ENCODE measurements at places on chromosomes 6 and 20. TPM values are rescaled to one million over a fixed set of nuclear protein-coding genes. Genes with fewer than 3 reads are reported as not detected.

GRCh38 chr20:20593447-20594170 lies 118.8 kb downstream of the RALGAPA2 start:
- DNase-seq: peak; percentile 64

The TNFRSF21 gene
- total RNA-seq: 50.8 TPM

The TNNC2 gene
- total RNA-seq: 0.42 TPM

DNA sequence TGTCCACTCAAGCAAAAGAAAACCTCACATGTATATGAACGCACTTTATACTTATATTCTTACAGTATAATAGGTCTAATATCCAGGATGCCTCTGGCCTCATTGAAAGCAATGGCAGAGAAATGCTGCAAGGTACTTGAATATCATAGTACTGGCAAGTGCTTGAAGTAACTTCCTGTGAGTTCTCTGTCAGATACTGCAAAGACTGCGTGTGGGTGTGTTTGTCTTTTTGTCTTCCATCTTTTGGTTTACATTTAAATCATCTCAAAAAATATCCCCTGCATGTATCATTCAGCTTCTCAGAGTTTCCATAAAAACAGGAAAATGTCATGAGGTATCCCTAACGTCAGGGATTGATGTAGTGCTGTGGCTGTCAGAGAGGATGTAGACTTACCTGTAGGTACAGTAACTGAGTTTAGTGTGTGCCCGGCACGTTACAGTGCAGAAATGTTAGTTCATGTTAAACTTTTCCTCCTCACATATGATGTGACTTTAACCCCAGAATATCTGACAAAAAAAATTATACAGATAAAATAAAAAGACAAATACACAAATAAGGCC lies 184.3 kb downstream of the DST start:
- DNase-seq: no peak

GRCh38 chr6:583116-583515 lies 73.8 kb downstream of the HUS1B start:
- DNase-seq: no peak

DNA sequence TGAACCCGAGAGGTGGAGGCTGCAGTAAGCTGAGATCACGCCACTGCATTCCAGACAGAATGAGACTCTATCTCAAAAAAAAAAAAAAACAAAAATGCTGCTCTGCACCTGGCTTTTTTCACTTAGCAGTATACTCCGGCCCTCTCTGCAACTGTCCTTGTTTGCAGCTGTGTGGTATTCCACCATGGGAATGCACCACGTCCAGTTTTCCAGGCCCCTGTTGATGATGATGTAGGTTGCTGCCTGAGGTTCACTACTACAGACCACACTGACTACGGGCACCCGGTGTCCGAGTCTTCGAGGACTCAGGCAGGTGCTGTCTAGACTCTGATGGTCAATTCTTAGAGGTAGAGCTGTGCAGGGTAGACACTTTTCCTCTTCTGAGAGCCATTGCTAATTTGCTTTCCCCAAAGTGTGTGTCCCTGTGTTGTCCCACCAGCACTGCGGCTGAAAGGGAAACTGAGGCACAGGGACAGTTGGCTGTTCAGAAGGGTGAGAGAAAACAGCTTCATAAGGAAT lies 56.5 kb downstream of the UBE2V1 start:
- no peak for DNase-seq

DNA sequence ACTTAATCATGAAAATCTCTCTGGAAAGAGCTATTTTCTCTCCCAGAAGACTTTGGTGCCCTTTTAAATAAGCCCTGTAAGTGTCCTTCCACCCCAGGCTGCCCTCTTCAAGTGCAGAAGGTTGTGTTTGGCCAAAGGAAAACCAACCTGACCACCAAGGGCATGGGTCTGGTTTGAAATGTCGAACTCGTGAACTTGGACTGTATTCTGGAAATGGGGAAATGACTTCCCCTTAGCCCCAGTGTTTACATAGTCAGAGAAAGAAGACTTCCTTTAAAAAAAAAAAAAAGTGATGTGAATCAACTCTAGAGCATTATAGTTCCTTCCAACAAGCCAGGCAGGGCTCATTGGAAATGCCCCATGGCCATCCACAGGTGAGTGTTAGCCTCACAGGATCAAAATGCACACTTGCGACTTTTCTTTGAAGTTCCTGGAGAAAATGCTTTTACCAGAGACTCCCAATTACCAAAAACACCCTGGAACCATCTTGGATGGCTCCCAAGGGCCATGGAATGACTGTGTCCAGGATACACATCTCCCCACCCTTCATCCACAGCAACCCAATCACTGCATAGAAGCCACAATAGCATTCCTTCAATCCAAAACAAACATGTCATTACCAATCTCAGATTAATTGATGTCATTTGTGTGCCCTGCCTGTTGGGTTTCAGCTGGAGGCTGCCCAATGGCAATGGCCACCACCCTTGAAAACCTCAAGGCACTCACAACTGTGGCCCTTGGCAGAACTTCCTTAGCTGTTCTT lies 133.8 kb downstream of the CLIC5 start:
- DNase-seq: no peak

- DNase-seq: no peak
These were observed 11.8 kb downstream of the GNAS start for GRCh38 chr20:58864346-58864745.

DNA sequence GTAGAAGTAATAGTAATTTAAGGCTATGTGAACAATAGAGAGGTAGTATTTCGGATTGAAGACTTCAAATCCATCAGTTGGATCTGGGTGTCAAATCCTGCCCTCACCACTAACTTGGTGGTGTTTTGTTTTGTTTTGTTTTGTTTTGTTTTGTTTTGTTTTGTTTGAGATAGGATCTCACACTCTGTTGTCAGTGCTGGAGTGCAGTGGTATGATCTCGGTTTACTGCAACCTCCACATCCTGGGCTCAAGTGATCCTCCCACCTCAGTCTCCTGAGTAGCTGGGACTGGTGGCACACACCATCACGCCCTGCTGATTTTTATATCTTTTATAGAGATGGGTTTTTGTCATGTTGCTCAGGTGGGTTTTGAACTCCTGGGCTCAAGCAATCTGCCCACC lies 129.4 kb upstream of the ZNF217 start:
- DNase-seq: no peak

DNA sequence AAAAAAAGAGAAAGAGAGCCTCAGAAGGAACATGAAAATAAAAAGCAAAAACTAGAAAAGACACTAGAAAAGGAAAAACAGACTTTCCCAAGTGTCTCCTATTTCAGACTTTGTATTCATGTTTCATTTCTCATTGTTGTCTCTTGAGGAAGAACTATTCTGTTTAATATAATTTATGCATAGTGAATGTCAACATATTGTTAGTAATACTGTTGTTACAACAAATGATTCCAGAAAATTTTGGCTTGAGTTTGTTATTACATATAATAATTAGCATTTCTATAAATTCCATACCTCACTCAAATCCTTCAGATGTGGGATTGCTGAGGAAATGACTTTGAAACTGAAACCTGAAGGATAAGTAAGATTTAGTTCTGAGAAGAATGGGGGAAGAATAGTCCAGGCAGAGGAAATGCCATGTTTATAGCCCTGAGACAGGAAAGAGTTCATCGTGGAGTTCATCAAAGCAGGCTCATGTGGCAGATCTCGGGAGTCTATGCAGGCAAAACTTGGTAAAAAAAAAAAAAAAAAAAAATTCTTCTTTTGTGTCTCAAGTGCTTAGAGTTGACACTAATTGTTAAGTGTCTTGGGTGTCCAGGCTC lies 53.1 kb upstream of the EIF2S2 start:
- no peak for DNase-seq

DNA sequence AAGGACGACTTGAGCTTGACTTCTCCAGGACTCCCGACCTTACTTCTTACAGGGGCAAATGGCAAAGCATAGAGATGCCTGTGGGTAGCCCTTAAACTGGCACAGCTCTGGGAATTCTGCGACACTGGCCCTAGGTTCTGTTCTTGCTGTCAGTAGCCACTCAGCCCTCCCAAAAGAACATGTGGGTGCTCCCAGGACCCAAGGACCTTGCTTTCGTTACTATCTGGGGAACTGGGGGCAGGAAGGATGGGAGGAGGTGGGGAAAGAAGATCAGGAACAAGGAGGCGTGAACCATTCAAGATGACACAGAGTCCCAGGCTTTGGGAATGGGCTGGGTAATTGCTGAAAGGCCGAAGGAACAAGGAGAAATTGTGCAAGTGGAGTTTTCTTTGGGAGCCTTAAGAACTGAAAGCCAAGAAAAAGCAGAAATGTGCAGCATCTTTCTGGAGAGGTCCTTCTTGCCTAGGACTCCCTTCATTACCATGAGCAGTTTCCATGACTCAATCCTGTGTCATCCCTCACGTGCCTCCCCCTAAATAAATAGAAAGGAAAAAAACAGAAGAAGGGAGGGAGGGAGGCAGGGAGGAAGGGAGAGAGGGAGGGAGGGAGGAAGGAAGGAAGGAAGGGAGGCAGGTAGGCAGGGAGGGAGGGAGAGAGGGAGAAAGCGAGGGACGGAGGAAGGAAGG lies 284.6 kb upstream of the FOXQ1 start:
- peak; percentile 32 for DNase-seq

DNA sequence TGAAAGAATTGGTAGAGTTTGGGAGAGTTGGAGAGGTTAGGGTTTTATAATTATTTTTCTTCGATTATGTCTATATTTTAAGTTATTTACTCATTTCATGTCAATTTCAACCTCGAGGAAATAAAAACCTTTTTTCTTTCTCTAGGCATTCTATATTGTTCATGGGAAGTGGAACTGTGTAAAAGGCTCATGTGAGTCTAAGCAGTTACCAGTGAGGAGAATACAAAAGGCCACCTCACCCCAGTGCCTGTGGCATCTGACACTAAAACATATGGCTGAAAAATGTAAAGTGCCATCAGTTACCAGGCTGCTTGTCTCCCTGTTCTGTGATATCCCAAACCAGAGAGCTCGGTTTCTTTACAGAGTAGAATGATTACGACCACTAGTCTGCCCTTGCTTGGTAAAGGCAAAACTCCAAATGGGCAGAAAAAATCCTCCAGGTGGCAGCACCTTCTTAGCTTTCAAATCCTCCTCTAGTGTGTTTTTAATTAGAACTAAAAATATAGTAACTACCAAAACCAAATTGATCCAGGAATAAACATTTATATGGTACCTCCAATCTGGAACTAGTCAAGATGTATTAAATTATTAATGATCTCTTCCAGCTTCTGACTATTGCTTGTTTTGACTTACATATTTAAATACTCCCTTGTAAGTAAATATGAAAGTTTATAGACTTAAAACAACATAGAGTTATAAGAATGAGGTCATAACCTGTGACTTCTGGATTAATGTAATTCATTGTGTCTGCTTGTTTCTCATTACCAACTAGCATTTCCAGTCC lies 122.6 kb upstream of the MCHR2 start:
- DNase-seq: peak; percentile 24

- no peak for DNase-seq
These were observed 12.8 kb downstream of the MAS1L start for GRCh38 chr6:29474996-29475395.

DNA sequence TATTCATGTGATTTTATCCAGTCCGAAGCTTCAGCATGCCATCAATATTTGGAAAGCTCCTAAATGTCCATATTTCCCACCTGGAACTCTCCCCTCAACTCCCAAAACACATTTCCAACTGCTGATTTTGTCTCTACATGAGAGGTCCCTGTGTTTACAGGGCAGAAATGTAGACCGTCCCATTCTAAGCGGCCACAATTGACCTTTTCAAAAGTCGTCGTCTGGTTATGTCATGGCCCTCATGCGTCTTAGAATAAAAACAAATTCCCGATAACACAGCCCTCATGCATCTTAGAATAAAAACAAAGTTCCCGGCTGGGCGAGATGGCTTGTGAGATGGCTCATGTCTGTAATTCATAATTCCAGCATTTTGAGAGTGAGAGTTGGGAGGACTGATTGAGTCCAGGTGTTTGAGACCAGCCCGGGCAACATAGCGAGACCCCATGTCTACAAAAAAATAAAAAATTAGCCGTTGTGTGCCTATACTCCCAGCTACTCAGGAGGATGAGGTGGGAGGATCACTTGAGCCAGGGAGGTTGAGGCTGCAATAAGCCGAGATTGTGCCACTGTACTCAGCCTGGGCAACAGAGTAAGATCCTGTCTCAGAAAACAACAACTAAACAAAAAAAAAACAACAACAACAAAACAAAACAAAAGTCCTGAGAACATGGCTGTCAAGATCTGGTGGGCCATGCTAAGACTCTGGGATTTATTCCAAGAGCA lies 6.4 kb upstream of the ZNF217 start:
- no peak for DNase-seq

DNA sequence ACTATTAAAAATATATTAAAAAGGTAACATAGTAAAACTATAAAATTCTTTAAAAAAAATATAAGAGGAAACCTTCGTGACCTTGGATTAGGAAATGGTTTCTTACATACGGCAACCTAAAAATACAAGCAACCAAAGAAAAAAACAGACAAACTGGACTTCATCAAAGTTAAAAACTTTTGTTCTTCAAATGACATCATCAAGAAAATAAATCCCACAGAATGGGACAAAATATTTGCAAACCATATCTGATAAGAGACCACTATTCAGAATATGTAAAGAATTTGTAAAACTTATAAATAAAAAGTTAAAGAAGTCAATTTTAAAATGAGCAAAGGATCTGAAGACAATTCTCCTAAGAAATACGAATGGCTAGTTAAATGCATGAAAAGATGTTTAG lies 110.0 kb downstream of the ATG5 start:
- DNase-seq: no peak

DNA sequence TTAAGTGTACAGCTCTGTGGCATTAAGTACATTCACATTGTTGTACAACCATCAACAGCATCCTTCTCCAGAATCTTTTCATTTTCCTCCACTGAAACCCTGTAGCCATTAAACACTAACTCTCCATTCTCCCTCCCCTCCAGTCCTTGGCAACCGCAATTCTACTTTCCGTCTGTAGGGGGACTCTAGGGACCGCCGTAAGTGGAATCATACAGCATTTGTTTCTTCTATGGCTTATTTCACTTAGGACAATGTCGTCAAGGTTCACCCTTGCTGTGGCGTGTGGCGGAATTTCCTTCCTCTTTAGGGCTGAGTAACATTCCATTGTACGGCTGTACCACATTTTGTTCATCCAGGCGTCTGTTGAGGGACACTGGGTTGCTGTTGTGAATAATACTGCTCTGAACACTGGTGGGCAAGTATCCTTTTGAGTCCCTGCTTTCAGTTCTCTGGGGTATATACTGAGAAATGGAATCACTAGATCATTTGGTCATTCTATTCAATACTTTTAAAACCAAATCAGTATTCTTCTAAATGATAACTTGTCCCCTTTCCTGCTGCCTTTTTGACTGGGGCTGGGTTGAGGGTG lies 50.7 kb downstream of the PPP1R3G start:
- DNase-seq: peak; percentile 67

DNA sequence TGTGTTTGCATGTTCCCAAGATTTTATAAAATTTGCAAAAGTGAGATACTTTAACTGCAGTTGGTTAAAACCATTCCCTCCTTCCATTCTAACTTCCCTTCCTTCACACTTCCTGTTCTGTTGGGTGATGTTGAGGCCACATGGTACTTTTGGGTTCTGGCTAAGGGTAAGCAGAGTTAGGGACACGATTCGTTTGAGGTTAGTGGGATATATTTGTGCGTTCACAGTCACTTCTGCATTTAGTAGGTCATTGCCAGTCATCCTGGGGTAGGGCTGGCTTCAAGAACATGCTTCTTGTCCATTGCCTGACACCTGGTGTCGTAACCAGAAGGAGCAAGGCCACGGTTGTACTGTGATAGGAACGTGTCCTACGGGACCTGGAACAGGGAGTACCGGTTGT lies 340.1 kb downstream of the ZFAND3 start:
- DNase-seq: peak; percentile 32

- no peak for DNase-seq
These were observed 56.8 kb downstream of the SMAP1 start for GRCh38 chr6:70724524-70724923.

- DNase-seq: no peak
These were observed 897 bp downstream of the CHD6 start for GRCh38 chr20:41617059-41617901.

The ERVFRD-1 gene
- not detected for total RNA-seq

GRCh38 chr6:44717431-44717830 lies 329.9 kb downstream of the CDC5L start:
- DNase-seq: no peak
